PC-3 (cell line): ENCODE measurements at places on chromosomes 1 and 21.

- DNase-seq: no peak
These were observed 20.6 kb upstream of the TRAPPC10 start for GRCh38 chr21:43991447-43991991.

DNA sequence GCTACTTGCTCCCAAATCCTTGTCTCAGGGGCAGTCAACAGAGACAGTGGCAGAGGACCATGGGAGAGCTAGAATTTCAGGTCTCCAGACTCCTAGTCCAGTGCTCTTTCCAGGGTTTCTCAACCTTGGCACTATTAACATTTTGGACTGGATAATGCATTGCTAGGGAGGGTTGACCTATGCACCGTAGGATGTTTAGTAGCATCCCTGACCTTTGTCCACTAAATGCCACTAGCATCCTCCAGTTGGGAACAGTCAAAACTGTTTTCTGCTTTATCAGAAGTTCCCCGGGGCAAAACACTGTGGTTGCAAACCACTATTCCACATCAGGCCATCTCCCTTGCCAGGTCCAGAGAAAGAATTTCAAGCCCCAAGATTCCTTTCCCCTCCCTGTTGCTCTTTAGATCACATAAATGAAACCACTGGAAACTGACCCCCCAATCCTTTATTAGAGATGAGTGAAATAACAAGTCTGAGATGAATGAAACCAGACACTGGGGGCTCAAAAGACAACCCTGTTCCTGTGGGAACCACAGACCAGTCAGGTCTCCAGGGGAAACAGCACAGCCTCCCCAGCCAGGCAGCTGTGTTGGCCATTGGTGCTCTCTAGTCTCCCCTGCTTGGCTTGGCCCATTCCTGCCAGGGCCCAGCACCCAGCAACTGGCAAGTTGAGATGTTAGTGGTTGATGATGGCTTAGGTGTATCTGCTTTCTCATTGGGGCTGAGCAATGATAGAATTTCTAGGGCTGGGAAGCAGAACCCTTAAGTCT lies 3.8 kb upstream of the TCEA3 start:
- DNase-seq: no peak

DNA sequence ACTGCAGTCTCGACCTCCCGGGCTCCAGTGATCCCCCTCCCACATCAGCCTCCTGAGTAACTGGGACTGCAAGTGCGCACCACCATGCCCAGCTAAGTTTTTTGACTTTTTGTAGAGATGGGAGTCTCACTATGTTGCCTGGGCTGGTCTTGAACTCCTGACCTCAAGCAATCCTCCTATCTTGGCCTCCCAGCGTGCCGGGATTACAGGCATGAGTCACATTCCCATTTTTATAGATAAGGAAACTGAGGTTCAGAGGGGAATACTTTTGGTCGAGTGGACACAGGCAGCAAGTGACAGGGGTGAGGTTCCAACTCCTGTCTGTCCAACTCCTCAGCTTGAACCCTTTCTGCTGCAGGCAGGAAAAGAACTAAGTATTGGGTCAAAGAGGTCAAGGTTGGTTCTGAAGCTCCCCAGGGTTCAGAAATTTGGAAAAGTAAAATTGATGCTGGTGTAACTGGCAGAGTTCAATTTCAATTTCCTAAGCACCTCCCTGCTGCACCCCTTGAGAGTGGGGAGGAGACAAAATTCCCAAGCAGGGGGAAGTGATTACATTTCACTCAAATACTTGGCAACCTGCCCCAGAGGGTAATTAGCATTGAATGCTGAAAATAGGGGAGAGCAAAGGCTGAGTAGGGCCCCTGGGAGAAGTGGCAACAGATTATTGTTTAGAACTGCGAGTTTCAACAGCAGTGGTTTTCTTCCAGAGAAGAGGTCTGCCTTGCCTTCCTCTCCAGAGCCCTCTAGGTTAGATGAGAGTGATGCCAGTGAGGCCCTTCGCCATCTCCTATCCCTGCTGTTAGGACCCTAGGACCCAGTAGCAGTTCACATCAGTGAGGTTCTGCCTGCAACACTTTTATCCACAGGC lies 17.5 kb upstream of the ALPL start:
- DNase-seq: no peak

GRCh38 chr1:23661887-23662286 lies 29.7 kb upstream of the RPL11 start:
- DNase-seq: no peak

DNA sequence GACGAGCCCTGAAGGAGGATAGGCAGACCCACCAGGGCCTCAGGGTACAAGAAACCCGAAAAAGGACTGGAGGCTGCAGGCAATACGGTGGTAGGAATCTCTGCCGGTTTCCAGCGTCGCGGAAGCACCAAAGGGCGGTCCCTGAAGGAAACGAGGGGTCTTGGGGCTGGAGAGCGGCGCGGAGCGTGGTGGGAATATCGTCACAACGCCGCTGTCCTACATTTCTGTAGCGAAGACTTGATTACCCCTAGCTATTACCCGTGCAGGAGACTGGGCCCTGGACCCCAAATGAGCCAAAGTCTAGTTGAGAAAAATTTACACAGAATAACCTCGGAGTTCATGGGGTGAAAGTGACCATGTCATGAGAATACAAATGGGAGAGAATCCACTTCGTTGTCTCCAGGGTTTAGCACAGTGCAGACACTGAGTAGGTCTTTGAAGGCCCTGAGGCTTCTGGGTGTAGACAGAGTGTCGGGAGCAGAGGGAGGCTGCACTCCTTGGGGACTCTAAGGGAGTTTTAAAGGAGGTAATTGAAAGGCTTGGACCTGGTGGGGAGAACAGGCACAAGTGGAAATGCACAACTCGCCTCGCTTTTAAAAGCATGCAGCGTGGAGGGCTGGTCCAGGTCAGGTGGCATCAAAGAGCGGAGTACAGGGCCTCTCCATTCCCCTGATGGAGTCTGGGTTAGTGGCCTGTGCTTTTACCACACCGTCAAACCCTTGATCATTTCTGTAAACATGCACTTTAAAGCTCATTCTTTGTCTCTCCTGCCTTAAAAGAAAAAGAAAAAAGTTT lies 1.5 kb downstream of the ATP1A1 start:
- DNase-seq: no peak

DNA sequence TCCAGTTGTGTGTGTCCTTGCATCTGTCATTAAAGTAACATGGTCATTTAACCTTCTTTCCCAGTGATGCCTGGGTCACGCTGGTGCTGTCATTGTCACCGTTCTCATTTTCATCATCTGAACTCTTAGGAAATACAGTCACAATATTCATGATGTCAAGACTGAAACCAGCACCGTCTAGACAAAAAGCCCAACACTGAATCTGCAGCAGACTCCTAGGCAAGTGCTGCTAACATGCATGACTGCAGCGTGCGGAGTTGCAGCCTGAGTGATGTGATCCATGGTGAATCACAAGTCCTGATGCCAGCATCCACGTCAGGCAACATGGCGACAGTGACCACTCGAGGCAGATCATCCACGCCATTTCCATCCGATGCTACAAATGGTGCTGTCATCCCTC lies 37.6 kb downstream of the MRPL37 start:
- DNase-seq: no peak
